NCI-H460 (cell line): ENCODE measurements at places on chromosomes 16 and 17. TPM values are rescaled to one million over a fixed set of nuclear protein-coding genes. Genes with fewer than 3 reads are reported as not detected.

The ACD gene
- total RNA-seq: 27.7 and 37.9 TPM in 2 replicates

DNA sequence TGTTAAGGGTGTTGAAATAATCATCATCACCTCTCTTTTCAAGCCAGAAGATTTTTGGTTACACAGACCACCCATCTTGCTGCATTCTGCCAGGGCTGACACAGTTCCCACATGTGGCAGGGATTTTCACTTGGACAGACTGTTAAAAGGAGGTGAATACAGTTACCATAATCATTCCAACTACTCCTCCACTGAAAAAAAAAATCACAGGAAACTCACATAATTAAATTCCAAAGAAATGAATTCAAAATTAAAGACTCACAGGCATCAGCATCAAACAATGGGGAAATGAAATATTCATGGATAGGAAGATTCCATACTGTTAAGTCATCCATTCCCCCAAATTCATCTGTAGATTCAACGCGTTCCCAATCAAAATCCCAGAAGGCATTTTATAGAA, 209.4 kb downstream of the MRTFB start:
- no peak for DNase-seq

- DNase-seq: no peak
These were observed 24.7 kb upstream of the WSB1 start for GRCh38 chr17:27269201-27269600.

- DNase-seq: no peak
These were observed 38.1 kb downstream of the MRC2 start for GRCh38 chr17:62665599-62665998.

DNA sequence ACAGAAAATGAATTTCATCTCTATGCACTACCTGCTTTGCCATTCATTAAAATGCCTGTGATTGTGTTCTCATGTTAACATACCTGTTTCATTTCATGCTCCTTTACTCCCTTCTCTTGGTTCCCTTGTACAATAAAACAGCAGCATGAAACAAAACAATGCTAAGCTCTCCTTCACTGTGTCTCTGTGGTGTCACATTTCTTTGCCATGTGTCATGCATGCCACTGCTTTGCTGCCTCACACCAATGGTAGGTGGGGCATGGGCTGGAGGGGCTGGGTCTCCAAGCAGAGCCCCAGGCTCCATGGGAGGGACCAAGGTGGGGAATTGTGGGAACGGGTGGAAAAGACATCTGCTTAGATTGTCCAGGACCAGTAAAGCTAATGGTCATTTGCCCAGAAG, 83.6 kb downstream of the RGS9 start:
- DNase-seq: no peak

DNA sequence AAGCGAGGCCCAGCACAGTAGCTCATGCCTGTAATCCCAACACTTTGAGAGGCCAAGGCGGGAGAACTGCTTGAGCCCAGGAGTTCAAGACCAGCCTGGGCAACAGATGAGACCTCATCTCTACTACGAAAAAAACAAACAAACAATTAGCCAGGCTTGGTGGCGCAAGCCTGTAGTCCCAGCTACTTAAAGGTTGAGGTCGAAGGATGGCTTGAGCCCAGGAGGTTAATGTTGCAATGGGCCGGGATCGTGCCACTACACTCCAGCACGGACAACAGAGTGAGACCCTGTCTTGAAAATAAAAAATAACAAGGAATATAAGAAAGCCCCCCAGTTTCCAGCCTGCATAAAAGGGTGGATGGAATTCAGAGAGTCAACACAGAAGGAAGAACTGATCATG, 40.3 kb downstream of the ARHGAP17 start:
- DNase-seq: no peak

The ATP2A1 gene
- 1.3 and 2.4 TPM in 2 replicates for total RNA-seq

- no peak for DNase-seq
These were observed 14.6 kb upstream of the ETV4 start for GRCh38 chr17:43560461-43561427.

The ABCA10 gene
- total RNA-seq: 6.9 and 7.2 TPM in 2 replicates
